ENCODE measurements at places on chromosomes 5 and 9.

- no peak for DNase-seq
Observed at GRCh38 chr9:25255216-25255615, 423.0 kb downstream of the TUSC1 start.

GRCh38 chr9:98311541-98311940 lies 56.1 kb upstream of the TBC1D2 start:
- no peak for DNase-seq

DNA sequence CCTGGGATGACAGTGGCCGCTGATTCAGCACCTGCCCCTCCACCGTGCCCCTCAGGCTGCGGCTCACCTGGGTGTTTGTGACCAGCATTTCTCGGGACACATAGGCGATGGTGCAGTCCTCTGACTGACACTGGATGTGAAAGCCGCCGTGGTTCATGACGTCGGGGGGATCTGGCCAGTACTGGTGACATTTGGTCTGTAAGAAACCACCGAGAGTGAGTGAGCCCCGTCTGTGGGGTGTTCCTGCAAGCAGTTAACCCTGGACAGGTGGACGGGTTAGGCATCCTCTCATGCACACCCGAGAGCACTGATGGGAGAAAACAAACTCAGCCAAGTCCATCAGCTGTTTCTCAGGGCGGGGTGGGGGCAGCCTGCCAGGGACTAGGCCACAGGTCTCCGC lies 62.5 kb upstream of the EPB41L4B start:
- DNase-seq, result no peak

GRCh38 chr9:13568841-13569601 lies 289.5 kb upstream of the MPDZ start:
- peak; percentile 58 for DNase-seq

DNA sequence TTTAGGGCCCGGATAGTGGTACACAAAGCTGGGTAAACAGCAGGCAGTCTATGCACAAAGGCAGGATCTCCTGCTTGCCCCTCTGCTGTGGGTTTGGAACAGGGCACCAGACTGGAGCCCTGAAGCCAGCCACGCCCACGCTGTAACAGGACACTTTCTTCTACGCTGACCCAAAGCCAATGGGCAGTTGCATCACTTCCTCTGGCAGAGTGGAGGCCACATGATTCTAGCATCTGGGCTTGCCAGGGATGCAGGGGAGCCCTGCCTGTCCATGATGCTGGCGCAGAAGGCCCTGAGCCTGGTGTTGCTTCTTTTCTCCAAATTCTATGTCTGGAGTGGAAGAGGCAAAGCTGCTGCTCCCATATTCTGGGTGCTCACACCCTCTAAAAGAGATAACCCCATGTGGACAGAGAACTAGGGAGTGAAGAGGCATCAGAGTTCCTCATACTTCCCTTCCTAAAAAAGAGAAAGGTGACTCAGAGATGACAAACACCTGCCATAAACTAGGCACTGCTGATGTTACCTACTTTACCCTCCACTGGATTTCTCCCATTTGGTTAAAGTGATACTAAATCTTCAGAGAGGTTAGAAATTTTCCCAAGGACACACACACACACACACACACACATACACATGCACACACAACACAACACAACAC lies 260.3 kb upstream of the KLF4 start:
- peak; percentile 96 for DNase-seq

DNA sequence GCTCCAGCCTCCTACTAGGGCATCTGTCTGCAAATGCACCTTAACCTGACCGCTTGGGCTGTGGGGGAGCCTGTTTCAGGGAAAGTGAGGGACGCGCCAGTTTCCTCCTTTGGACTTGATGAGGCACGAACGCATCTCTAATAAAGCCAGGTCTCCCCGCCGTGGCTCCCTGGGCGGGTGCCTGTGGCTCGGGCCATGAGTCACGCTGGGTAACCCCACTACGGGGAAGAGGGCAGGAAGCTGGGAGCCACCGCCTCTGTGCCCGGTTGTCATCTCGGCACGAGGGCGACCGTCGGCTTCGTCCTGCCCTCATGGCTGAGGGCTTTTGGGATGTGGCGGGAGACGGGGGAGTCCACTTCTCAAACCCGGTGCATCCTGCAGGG lies 12.1 kb downstream of the NOTCH1 start:
- no peak for DNase-seq

- no peak for DNase-seq
Observed at GRCh38 chr5:173103411-173103810, 40.9 kb upstream of the BNIP1 start.

GRCh38 chr5:52963636-52964035 lies 25.5 kb upstream of the ITGA2 start:
- no peak for DNase-seq

DNA sequence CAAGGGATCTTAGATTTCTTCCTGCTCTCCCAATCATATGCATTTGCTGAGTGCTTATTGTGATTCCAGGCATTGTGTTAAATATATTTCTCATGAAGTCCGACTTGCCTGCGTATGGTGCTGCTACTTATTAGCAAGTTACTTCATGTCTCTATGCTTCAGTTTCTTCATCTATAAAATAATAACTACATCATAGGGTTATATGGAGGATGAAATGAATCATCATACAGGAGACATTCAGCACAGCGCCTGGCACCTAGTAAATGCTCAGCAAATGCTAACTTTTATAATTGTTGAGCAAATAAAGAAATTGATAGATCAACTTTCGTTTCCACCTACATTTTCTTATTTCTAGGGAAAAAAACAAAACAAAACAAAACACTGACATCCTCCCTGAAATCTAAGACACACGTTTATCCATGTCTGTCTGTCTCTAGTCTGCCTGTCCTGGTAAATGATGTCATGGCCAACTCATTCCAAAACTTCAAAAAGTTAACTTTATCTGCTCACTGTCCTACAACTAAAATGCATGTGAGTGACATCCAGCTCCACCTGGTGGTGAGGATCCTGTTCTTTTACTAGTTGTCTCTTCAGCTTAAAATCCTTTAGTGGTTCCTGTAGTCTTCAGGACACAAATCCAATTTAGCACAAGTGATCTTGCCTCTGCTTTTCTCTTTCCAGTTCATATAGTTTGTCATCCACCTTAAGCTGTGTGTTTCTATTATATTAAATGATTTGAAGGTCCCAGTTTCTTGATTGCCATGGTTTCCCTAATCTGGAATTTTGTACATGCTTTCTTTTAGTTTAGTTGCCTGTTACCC lies 27.7 kb downstream of the PPP3R2 start:
- DNase-seq, result no peak

GRCh38 chr5:93967923-93968322 lies 226.5 kb upstream of the POU5F2 start:
- DNase-seq, result no peak

- DNase-seq, result no peak
Observed at GRCh38 chr9:72193478-72193881, 44.2 kb downstream of the GDA start.

GRCh38 chr9:14838701-14839100 lies 71.5 kb downstream of the FREM1 start:
- DNase-seq, result no peak

- DNase-seq, result no peak
Observed at GRCh38 chr5:151591144-151591819, at the start of gene FAT2. TSS of gene FAT2 (minus strand) at chr5:151591331. CDS start at chr5:151568931, 22,400 bp downstream.

- no peak for DNase-seq
Observed at GRCh38 chr9:65420771-65421170, 135.8 kb upstream of the FOXD4L5 start.
